Kidney (tissue), 22 donors: ENCODE measurements at places on chromosomes 1 and 21. TPM values are rescaled to one million over a fixed set of nuclear protein-coding genes. Genes with fewer than 3 reads are reported as not detected.
A peak's percentile ranks its signal among the peaks of the same experiment; 100 is the strongest.

The KRTAP19-1 gene
- not detected for polyA plus RNA-seq

The LCK gene
- 0.99 TPM for polyA plus RNA-seq

The SYT11 gene
- 8.4 TPM for polyA plus RNA-seq

DNA sequence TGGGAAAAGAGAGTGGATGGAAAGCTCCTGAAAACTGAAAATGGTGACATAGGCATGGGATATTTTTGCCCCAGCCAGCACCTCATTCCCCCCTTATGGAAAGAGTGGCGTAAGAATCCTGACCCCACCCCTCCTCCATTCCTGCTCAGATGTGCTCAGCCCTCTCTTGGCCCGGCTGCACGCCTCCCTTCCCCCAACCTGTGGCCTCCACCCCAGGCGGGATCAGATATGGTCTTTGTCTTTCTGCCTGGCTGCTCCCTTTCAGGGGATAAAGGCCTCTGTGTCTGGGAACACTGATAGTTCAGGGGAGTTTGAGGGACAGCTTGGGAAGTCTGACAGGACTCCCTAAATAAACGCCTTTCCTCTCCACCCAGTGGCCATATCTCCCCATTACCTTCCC is 49.8 kb downstream of the KIRREL1 start:
- no peak overlapping the region for H3K4me3 ChIP-seq
- no peaks in the 10 kb centered on the region for H3K27me3 ChIP-seq
- no peak for DNase-seq
- H3K4me1 ChIP-seq, result peaks cover 17% of the 10 kb centered on the region
- no peaks in the 10 kb centered on the region for H3K36me3 ChIP-seq

The WDR26 gene
- 23.9 TPM for polyA plus RNA-seq

GRCh38 chr1:78370356-78370755 is 120.4 kb upstream of the PTGFR start:
- no peaks in the 10 kb centered on the region for H3K36me3 ChIP-seq
- no peaks in the 10 kb centered on the region for H3K4me1 ChIP-seq
- H3K27ac ChIP-seq, result no peak overlapping the region
- H3K27me3 ChIP-seq, result no peaks in the 10 kb centered on the region
- no peak overlapping the region for H3K4me3 ChIP-seq

DNA sequence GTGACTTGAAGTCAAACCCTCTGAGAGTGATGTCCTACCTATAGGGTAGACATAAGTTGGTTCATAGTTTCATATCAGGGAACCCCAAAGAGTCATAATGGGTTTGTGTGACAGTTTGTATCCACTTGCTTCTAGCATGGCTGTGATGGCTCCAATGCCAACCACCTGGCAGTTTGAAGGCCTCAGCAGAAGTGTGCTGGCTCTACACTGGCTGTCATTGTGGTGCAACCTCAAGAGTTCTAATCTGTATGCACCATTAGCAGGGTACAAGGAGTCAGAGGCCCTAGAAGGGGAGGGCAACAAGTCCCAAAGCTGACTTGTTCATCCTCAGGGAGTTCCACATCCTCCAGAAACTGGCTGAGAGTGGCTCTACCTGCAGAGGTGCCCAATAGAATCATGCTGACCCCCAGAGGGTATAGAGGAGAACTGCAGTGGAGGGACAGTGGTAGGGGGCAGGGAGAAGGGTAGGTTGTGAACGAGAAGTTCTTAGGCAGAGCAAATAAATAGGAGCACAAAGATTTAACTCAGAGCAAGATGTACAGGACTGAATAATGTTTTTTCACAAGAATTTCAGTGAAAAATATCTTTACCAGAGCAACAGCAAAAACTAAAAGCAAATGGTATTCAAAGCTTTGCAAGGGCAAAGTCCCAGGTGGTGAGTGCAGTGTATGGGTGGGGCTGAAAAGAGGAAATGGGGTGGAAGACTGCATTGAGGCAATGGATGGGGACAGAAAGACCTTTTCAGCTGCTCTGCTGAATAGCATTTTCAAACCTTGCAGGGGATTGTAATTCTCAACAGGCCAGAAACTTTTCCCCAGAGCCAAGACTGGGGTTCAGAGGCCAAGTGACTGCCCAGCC is 3.2 kb downstream of the FCRL2 start:
- no peak overlapping the region for H3K4me3 ChIP-seq
- H3K4me1 ChIP-seq, result no peaks in the 10 kb centered on the region
- no peaks in the 10 kb centered on the region for H3K27me3 ChIP-seq
- DNase-seq, result no peak

GRCh38 chr1:231410036-231410612 is 12.0 kb downstream of the EGLN1 start:
- DNase-seq, result no peak
- H3K27me3 ChIP-seq, result no peaks in the 10 kb centered on the region
- H3K4me1 ChIP-seq, result peaks cover 23% of the 10 kb centered on the region
- H3K27ac ChIP-seq, result no peak overlapping the region

The TRAF3IP3 gene
- polyA plus RNA-seq, result 3.6 TPM

- H3K4me3 ChIP-seq, result no peak overlapping the region
- no peaks in the 10 kb centered on the region for H3K27me3 ChIP-seq
- no peak overlapping the region for H3K27ac ChIP-seq
- H3K36me3 ChIP-seq, result no peaks in the 10 kb centered on the region
These were observed 9.3 kb upstream of the VANGL1 start for GRCh38 chr1:115632251-115633026.

- H3K27me3 ChIP-seq, result no peaks in the 10 kb centered on the region
- H3K4me3 ChIP-seq, result no peak overlapping the region
- no peaks in the 10 kb centered on the region for H3K36me3 ChIP-seq
- DNase-seq, result no peak
- no peak overlapping the region for H3K27ac ChIP-seq
- H3K4me1 ChIP-seq, result no peaks in the 10 kb centered on the region
These were observed 9.5 kb upstream of the PRAMEF12 start for GRCh38 chr1:12764016-12764415.

- H3K4me1 ChIP-seq, result no peaks in the 10 kb centered on the region
- no peak overlapping the region for H3K27ac ChIP-seq
- DNase-seq, result no peak
- H3K36me3 ChIP-seq, result no peaks in the 10 kb centered on the region
- no peak overlapping the region for H3K4me3 ChIP-seq
These were observed 511.2 kb downstream of the PLPP3 start for GRCh38 chr1:56068210-56068609.

- H3K27me3 ChIP-seq, result no peaks in the 10 kb centered on the region
- DNase-seq, result no peak
- H3K4me3 ChIP-seq, result no peak overlapping the region
- H3K4me1 ChIP-seq, result no peaks in the 10 kb centered on the region
These were observed 1.2 kb upstream of the FAM43B start for GRCh38 chr1:20551161-20551560.

The HOOK1 gene
- polyA plus RNA-seq, result 9.4 TPM

GRCh38 chr1:21246905-21247642 is 43.2 kb downstream of the ECE1 start:
- peaks cover 11% of the 10 kb centered on the region for H3K4me1 ChIP-seq
- no peak overlapping the region for H3K27ac ChIP-seq
- no peaks in the 10 kb centered on the region for H3K27me3 ChIP-seq
- no peak overlapping the region for H3K4me3 ChIP-seq
- peaks cover 22% of the 10 kb centered on the region for H3K36me3 ChIP-seq

- no peak for DNase-seq
- no peaks in the 10 kb centered on the region for H3K4me1 ChIP-seq
- no peaks in the 10 kb centered on the region for H3K27me3 ChIP-seq
- no peaks in the 10 kb centered on the region for H3K36me3 ChIP-seq
These were observed 559.4 kb downstream of the PLPP3 start for GRCh38 chr1:56019922-56020321.

DNA sequence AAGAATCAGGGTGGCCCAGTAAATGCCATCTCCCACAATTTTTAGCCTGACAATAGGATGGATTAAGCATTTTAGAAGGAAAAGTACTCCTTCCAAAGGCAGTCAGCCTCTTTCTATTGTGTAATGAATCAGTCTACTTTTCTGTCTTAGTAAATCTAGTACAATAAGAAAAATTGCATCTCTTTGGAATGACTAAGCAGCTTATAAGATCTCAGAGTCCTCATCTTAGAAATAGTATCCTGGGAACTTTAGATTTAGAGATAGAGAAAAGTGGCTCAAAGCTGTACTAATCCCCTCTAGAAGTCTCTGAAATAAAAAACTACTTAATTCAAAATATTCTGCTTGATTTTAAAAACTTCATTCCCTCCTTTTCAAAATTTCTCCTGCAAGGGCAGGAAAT is 81.4 kb downstream of the SLC44A5 start:
- no peaks in the 10 kb centered on the region for H3K36me3 ChIP-seq
- no peaks in the 10 kb centered on the region for H3K27me3 ChIP-seq
- no peak overlapping the region for H3K27ac ChIP-seq
- no peak for DNase-seq

DNA sequence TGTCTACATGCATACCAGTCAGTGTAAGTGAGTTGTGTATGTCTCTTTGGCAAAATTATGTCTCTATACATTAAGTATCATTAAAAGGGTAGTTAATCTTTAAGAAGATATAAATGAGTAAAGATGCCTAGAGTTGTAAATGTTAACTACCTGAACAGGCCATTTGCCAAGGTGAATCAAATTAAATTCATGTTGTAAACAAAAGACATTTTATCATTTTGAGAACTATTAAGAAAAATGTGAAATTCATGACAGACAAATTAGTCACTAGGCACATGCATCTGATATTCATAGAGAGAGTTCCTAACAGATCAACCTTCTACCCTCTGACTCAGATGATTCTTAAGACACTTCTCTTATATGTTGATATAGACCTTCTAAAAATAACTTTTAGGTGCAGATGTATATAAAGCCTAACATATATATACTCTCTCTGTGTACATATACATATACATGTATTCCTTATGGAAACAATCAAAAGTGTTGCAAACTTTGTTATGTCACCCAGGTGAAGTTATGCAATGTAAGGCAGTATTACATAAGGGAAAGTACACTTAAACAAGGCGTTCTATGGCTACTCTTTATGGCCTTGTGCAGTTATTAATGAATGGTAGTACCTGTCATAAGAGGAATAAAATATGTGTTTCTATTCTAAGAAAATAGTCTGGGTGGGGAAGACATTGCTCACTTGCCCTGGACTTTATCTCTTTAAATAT is at the start of gene TMPRSS15:
TSS of gene TMPRSS15 (minus strand) at position 51 of the 716 bp plus-strand sequence. CDS start 163 bp downstream, outside the sequence.
- no peak within 1 kb of the TSS for H3K4me3 ChIP-seq
- no peak for DNase-seq

The AGT gene
- 65.1 TPM for polyA plus RNA-seq

- H3K36me3 ChIP-seq, result no peaks in the 10 kb centered on the region
- DNase-seq, result no peak
- no peak overlapping the region for H3K27ac ChIP-seq
- H3K27me3 ChIP-seq, result no peaks in the 10 kb centered on the region
- no peak overlapping the region for H3K4me3 ChIP-seq
- no peaks in the 10 kb centered on the region for H3K4me1 ChIP-seq
These were observed 17.4 kb upstream of the GRHL3 start for GRCh38 chr1:24301785-24302175.

- no peak within 1 kb of the TSS for H3K27ac ChIP-seq
- peak; percentile 88 for DNase-seq
- H3K27me3 ChIP-seq, result no peaks in the 10 kb centered on the region
- H3K4me1 ChIP-seq, result no peaks in the 10 kb centered on the region
These were observed at the start of gene RIMS3 for GRCh38 chr1:40665335-40666171. TSS of gene RIMS3 (minus strand) at chr1:40665682. CDS start at chr1:40641925, 23,757 bp downstream.
